ENCODE measurements at places on chromosomes 1 and 21.

DNA sequence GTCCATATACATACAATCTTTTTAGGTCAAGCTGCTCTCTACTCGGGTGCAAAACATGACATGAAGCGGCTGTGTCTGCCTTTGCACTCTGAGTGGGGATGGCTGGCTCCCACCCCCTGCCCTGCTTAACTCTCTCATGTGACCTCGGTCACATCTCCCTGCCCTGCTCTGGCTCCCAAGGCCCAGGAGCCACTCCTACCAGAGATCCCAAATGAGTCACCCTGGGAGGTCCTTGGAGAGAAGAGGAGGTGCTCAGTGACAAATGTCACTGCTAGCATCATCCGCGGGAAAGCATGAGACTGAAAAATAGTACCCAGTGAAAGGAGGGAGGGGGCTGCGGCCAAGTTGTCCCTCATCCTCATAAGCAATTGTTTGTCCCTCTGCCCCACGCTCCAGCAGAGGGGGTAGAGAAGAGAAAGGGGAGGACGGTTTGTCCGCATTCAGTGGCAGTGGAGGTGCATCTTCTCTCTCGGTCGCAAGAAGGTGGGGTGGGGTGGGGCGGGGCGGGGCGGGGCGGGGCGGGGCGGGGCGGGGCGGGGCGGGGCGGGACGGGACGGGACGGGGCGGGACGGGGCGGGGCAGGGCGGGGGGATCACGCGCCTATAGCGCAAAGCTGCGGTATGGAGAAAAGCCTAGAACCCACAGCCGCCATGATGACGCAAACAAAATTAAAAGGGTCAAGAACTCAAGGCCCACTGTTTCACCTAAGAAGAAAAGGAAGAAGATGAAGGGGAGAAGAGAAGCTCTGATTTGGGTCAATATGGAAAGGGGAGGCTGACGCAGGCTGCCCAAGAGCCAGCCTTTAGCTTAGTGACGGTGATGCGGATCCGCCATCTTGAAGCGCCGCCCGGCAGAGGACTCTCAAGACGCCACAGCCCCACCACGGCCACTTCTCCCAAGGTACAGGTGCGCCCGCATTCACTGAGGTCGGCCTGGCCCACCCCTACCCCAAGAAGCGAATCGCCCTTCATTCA is 66.2 kb downstream of the CD46 start:
- DNase-seq: no peak

DNA sequence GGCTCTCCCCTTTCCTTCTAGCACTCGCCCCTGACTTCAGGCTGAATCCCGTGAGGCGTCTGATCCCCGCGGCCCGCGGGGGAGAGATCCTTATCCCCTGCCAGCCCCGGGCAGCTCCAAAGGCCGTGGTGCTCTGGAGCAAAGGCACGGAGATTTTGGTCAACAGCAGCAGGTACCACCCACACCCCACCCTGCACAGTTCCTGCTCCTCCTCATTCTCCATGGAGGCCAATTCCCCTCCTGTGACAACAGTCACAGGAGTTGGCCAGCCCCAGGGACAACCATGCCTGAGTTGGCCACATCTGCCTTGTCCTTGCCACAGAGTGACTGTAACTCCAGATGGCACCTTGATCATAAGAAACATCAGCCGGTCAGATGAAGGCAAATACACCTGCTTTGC is 20.0 kb downstream of the TMEM81 start:
- no peak for DNase-seq

DNA sequence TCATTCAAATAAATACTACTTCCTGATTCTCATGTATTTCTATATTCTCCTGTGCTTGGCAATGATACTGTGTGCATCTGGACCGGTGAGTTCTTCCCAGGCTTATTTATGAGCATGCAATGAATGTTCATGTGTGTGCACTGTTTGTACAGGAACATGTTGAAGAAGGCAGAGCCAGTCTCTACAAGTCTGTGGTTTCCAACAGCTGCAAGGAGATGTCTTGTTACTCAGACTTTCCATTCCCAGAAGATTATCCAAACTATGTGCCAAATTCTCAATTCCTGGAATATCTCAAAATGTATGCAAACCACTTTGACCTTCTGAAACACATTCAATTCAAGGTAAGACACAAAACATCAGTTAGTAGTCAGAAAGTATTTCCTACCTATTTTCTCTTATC is 19.1 kb downstream of the FMO1 start:
- no peak for DNase-seq

DNA sequence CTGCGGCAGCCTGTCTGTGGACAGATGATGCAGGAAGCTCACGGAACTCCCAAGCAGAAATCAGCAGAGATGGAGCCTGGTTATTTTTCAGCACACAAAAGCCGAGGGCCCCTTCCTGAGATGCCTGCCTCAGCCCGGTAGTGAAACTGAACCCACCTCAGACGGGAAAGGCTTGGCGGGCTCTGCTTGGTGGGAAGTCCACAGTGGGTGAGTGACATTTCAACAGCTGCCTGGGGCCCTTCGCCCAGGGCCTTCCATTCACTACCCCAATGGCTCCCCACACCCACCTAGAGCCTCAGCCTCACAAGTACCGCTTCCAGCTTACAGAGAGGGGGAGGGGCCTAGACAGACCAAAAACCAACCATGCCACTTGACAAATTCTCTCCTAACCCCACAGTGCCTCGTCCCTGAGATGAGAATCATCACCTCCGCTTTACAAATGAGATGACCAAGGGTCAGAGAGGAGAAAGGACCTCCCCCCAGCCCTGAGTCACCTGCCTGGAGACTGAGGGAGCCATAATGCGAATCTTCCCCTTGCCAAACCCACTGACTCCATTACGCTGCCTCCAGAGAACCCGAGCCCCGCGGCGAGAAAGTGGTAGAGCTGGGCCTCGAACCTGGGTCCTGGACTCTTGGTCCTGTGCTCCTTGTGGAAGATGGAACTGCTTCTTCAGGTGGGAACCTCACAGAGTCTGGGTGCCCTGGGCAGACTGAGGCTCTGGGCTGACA is 3.4 kb upstream of the ECE1 start:
- DNase-seq: peak; percentile 9

GRCh38 chr1:248372394-248372793 is 3.2 kb upstream of the OR2T6 start:
- no peak for DNase-seq

DNA sequence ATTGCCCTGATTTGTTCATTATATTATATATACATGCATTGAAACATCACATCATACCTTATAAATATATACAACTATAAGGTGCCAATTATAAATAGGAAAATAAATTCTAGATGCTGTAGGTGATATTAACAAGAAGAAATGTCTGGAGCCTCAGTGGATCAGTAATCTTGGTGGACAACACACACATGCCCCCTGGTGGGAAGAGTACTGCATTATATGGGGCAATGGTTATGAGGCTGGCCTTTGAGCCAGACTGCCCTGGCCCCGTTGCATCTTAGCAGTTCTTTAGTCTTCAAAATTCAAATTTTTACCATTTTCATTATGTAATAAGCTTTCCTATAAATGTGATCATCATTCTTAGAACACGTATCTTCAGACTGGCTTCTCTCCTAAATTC is 335.0 kb upstream of the GREM2 start:
- DNase-seq: peak; percentile 22

DNA sequence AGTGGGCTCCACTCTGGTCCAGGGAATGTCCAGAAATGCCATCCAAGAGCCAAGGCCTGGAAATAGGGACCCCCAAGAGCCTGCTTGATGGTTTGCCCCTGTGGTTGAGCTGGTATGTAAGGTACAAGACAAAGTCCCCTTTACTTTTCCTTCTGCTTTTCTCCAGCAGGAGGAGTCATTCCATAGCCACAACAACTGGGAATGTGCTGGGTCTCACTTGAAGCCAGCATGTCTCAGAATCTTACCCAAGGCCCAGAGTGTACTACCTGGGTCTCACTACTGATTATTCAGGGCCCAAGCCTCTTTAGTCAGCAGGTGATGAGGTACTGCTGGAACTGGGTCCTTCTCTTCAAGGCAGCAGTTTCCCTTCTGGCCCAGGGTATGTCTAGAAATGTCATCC is 62.1 kb upstream of the CD55 start:
- DNase-seq: no peak

DNA sequence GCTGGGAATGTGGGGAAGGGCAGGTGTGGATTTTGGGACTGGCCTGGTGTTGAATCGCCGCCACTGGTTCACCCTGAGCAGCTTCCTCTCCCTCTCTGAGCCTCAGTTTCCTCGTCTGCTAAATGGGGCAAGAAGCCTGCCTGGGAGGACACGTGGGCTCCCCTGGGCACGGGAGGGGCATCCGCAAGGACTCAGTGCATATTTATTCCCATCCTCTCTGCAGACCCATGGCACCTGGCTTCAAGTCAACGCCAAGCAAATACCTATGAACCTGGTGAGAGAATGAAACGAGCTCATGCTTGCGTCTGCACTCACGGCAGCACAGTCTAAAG is 234.4 kb downstream of the PTPRU start:
- no peak for DNase-seq

- DNase-seq: no peak
Observed at GRCh38 chr1:167135281-167135840, 41.5 kb downstream of the STYXL2 start.

DNA sequence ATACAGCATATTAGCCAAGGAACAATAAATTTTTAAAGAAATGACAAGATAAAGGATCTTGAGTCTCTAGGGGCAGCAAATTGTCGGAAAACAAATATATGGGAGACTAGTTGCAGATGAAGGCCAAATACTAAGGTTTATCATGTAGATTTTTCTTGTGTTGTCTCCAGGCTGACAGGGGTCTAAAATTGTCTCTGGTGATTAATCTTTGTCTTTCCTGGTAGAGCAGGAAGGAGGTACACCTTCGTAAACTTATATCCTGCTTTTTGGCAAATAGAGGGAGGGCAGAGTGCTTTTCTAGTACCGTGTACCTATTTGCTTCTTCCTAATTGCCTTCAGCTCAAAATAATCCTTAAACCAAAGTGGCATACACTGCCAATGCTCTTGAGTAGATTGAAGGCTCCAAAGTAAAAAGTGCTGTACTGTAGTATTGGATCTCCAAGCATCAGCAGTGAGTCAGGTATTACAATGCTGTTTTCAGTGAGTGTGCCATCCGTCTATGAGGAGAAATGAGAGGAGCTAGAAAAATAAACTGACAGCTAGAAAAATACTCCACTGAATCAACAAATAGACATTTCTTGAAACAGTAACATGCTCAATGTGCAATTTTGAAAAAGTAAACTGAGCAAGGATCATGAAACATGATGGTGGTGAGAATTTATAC is 1.8 kb upstream of the LEPR start:
- DNase-seq: no peak

GRCh38 chr1:87329051-87329525 is 408 bp downstream of the LMO4 start:
- DNase-seq: peak; percentile 24

GRCh38 chr1:64093941-64094340 is 109.5 kb upstream of the UBE2U start:
- no peak for DNase-seq
